Activated CD8-positive, alpha-beta T cell treated with anti-CD3 and anti-CD28 coated beads for 36 hours (primary cell): ENCODE measurements at places on chromosomes 13 and 19. TPM values are rescaled to one million over a fixed set of nuclear protein-coding genes. Genes with fewer than 3 reads are reported as not detected.

DNA sequence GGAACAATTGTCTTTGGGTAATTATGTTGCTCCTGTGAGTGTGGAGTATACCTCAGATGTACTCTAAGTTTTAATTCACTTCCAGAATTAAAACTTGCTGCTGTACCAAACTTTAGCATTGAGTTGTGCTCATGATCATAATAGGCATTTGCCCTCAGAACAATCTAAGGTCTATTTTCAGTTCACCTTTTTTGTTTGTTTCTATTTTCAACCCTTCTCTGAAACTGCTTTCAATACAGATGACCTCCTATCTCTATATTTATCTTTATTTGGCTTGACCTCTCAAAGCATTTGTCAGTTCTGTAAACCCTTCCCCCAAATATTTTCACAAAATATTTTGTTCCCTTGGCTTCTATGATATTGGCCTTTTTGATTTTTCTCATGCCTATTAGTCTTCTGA is 873.0 kb downstream of the OLFM4 start:
- H3K27me3 ChIP-seq, result no peaks in the 10 kb centered on the region
- H3K36me3 ChIP-seq, result no peaks in the 10 kb centered on the region
- no peak overlapping the region for H3K27ac ChIP-seq
- no peak for DNase-seq

DNA sequence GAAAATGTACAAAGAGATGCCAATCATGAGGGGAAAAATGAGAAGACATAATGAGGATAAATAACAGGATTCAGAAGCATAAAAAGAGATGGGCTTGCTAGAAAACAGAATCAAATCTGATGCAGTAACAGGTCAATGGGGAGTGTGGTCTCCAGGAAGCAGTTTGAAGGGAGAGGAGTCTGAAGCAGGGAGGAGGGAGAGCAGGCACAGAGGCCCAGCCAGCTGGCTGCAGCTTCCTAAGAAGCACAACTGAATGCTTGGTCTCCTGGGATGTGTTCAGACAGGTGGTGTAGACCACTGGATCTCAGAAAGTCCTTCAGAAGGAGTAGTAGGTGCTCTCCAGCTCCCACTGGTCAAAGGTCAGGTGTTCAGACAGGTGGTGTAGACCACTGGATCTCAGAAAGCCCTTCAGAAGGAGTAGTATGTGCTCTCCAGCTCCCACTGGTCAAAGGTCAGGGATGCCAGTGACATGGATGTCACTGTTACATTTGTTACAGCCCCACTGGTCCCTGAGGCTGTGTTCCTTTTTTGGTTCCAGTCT is 68.3 kb upstream of the UBAC2 start:
- no peak overlapping the region for H3K27ac ChIP-seq
- no peaks in the 10 kb centered on the region for H3K27me3 ChIP-seq
- no peak for DNase-seq
- no peaks in the 10 kb centered on the region for H3K4me1 ChIP-seq

GRCh38 chr13:56886398-56886797 is 254.3 kb upstream of the PRR20A start:
- no peak for DNase-seq
- H3K4me1 ChIP-seq, result no peaks in the 10 kb centered on the region
- H3K4me3 ChIP-seq, result no peak overlapping the region

The NALCN gene
- not detected for total RNA-seq

- no peaks in the 10 kb centered on the region for H3K36me3 ChIP-seq
- peaks cover 6% of the 10 kb centered on the region for H3K4me1 ChIP-seq
- H3K4me3 ChIP-seq, result no peak overlapping the region
- H3K27ac ChIP-seq, result no peak overlapping the region
These were observed 4.0 kb upstream of the IGFL1 start for GRCh38 chr19:46225558-46226004.

DNA sequence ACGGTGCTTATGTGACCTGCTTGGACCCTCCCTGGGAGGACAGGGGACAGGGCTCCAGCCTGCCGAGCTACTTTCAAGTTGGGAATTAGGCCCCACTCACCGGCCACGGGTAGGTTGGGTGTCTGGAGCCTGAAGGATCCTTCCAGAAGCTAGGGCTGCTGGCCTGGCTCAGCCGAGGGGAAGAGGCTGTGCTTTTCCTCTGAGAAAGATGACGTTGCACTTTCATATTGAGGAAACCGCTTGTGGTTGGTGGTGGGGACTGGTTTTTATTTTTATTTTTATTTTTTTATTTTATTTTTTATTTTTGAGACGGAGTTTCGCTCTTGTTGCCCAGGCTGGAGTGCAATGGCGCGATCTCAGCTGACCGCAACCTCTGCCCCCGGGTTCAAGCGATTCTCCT is at the start of gene TMEM150B:
Gene TMEM150B, minus strand, starts transcription at position 170 of the 400 bp plus-strand sequence. CDS start 4,305 bp downstream, outside the sequence.
- no peaks in the 10 kb centered on the region for H3K36me3 ChIP-seq
- H3K4me1 ChIP-seq, result no peaks in the 10 kb centered on the region
- H3K27ac ChIP-seq, result no peak within 1 kb of the TSS
- no peak for DNase-seq
- H3K4me3 ChIP-seq, result no peak within 1 kb of the TSS

DNA sequence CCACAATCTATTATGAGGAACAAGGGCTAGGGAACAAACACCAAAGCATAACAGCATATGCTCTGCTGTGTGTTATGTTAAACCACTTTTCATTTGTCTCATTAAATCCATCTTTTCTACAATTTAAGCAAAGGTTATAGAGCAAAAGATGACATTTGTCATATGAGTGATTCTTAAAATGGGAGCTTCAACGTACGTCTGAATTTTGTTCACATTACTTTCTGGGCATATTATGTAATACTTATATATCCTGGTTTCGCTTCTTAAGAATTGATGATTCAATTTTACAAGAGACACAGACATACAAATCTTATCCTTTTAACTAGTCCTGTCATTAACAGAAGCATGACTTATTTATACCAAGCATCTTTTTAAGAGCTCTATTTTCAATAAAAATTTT is 3.3 kb upstream of the TPP2 start:
- H3K27me3 ChIP-seq, result no peaks in the 10 kb centered on the region
- H3K27ac ChIP-seq, result peak overlapping the region; percentile 47
- H3K4me3 ChIP-seq, result no peak overlapping the region
- peaks cover 8% of the 10 kb centered on the region for H3K36me3 ChIP-seq

DNA sequence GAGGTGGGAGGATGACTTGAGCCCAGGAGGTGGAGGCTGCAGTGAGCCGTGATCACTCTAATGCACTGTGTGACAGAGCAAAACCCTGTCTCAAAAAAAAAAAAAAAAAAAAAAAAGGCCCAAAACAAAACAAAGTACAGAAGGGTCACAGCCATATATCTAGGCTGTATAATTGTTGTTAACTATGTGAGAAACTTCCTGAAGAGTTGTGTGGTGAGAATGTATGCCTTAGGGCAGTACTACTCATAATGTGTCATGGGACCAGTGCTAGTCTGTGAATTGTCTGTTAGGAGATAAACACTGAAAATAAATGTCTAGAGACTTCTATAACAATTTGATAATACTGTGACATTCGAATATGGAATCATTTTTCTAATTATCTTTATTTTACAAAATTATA is 43.1 kb downstream of the PAN3 start:
- H3K27me3 ChIP-seq, result no peaks in the 10 kb centered on the region
- DNase-seq, result no peak
- no peak overlapping the region for H3K27ac ChIP-seq
- H3K4me1 ChIP-seq, result peaks cover 47% of the 10 kb centered on the region

- no peaks in the 10 kb centered on the region for H3K27me3 ChIP-seq
- no peaks in the 10 kb centered on the region for H3K36me3 ChIP-seq
- DNase-seq, result no peak
- no peaks in the 10 kb centered on the region for H3K4me1 ChIP-seq
- H3K4me3 ChIP-seq, result no peak overlapping the region
- no peak overlapping the region for H3K27ac ChIP-seq
These were observed 739.4 kb downstream of the EFNB2 start for GRCh38 chr13:105796081-105796480.

The CEACAM5 gene
- not detected for total RNA-seq
